ENCODE measurements at places on chromosomes 2 and 18.

- DNase-seq = no peak
These were observed 8.1 kb upstream of the GAREM1 start for GRCh38 chr18:32478807-32479206.

DNA sequence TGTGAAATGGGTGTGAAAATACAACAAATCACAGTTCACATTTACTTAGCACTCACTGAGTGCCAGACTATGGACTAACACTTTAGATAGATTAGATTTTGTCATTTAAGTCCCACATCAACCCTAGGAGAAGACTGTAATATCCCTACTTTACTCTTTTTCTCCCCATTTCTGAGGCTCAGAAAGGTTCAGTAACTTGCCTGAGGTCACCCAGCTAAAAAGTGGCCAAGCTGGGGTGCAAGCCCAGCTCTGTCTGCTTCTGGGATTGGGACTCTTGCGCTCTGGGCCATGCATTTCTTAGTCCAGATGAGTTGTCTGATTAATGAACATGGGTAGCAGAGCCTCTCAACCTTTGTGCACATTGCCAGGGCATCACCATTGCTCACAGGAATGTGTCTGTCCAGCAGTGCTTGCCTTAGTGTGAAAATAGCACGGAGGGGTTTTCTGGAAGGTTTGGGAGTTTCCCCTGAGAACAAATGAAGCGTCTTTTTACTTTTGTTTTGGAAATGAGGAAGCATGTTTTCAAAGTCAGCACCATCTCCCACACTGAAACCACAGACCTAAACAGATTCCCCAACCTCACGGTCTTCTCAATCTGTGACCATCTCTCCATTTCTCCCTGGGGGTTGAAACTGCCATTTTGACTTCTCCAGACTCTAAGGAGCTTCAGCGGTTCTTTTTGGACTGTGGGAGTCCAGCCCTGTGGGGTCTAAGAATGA is 31.9 kb downstream of the NRP2 start:
- DNase-seq = no peak

DNA sequence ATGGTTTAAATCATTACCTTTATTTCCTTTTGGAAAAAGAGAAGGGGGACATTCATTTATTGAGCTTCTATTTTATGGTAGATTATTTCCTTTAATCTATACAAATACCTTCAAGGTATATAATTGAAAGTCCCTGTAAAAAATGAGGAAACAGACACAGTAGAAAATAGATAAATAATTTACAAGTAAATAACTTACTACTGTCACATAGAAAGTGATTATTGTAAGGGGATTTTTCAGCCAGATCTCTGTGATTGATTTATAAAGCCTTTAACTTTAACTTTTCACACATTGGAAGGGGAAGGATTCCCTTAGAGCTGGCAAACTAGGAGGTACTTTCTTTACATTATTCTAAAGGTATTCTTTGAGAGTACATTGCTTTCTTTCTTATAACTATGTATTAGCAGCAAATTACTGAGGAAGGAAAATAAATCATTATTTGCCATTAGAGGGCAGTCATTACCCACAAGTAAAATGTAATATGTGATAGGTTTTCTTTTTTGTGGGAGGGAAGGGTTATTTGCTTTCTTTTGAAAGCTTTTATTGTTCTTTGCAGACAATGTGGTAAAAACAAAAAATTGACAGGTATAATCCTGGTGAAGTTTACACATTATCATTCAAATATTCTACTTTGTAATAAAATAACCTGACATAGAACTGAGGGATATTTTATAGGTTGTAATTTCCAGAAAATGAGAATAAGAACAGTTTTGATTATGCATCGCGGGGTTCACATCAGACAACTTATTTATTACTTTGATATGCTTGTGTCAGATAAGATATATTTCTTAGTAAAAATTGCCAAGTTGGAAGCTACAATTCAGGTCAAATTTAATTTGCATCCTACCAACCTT is 24.8 kb upstream of the RPE start:
- no peak for DNase-seq

GRCh38 chr2:177909962-177910361 is 162.6 kb downstream of the PDE11A start:
- DNase-seq = no peak

GRCh38 chr2:139403948-139404347 is 623.8 kb upstream of the NXPH2 start:
- DNase-seq = no peak

DNA sequence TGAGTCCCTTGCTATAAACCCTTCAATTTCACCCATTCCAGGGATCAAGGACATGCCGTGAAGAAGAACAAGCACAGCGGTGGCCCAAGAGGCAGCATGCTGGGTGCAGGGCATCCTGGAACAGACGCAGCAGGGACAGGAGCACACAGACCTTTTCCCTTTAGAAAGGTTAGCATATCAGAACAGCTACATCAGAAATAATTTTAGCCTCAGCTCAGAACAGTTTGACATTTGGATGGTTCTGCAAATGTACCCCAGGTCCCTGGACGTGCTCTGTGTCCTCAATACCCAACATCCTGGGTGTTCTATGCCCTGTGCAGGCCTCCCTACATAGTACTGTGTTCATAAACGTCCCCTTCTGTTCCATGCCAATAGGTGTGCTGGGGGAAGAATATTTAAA is 80.4 kb downstream of the MYOM1 start:
- DNase-seq = no peak

GRCh38 chr2:160916300-160916699 is 243.9 kb upstream of the TANK start:
- no peak for DNase-seq

GRCh38 chr2:39679805-39680204 is 14.1 kb downstream of the TMEM178A start:
- no peak for DNase-seq

DNA sequence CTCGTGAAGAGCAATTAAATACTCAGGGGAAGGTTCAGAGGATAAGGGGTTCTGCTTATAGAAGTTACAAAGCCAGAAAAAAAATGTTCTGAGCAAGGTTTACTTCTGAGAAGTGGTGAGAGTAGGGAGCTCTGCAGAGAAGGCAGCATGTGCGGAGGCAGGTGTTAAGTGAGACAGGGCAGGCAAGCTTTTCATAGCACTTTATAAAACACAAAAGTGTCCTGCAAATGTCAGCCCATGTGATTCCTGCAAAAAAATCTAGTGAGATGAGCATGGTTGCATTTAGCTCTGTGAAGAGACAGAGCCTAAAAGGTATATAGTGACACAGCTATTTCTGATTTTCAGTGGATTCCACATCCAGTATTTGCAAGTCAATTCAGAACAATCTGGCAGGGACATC is 223.8 kb upstream of the SYT4 start:
- no peak for DNase-seq

DNA sequence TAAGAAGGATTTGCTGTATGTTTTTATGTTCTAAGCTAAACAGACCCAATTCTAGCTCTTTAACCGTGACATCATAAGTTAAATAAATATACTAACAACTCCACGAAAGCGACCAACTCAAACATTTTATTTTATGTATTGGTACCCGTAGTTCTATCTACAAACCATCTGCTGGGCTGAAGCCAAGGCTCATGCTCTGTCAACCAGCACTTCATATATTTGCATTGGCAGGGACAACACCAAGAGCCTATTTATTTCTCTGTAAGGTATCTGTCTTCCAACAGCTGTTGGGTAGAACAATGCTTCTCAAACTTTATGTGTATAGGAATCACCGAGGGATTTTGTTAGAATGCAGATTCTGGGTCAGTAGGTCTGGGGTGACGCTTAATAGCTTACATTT is 64.5 kb downstream of the PID1 start:
- no peak for DNase-seq

DNA sequence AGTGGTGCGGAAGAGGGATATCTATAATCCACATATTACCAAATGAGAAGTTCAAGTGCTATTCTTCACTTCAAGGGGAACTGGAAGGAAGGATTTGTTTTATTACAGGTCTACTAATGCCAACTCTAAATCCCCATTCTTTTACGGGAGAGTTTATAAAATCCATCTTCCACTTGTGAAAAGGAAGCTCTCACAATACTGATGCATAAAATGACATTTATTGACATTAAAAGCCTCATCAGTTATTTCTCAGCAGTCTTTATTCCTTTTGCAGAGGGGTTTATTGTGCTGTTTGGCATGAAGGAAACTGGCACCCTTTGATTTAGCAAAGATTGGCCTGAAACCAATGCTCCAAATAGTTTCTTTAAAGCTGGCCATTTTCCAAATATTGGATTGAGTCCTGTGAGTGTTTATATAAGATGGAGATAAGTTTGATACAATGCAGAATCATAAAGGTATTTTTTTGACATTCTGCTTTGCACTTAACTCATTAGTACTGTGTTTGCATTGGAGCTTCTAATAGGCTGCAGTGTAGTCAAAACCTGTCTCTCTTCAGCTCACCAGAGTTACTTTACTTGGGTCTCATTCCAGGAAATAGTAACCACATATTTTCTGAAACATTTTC is 26.6 kb downstream of the LRP1B start:
- no peak for DNase-seq

- no peak for DNase-seq
These were observed 19.5 kb downstream of the SLC25A52 start for GRCh38 chr18:31741097-31741735.

DNA sequence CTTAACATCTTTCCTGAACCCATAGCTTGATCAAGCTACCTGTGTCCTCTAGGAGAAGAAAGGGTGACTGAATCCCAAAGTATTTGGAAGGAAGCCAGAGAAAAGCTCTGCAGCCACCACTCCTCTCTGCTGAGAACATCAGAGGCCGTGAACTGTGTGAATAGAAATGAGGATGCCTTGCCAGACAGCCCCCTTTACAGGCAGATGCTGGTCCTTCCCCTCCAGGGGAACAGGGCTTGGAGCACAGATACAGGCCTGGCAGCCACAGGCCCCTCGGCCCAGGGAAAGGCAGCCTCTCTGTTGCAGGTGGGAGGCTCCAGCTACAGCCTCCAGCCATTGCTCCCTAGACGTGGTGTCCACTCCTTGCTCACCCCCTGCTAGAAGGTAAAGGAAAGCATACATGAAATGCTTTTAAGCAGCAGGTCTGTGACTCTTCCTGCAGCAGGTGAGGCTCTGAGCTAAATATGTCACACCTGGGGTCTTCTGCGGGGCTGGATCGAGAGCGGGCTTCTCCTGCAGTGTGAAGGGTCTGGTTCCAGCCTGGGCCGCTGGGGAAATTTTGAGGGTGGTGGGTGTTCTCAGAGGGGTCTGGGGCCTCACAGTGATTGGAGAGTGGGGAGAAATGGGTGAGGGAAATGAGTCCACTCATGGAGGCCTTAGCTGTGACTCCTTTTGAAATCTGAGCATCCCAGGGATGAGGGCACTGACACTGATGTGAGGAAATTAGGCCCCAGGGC is 234.0 kb downstream of the KLHL29 start:
- no peak for DNase-seq

GRCh38 chr2:162746310-162746709 is 92.3 kb downstream of the KCNH7 start:
- no peak for DNase-seq

DNA sequence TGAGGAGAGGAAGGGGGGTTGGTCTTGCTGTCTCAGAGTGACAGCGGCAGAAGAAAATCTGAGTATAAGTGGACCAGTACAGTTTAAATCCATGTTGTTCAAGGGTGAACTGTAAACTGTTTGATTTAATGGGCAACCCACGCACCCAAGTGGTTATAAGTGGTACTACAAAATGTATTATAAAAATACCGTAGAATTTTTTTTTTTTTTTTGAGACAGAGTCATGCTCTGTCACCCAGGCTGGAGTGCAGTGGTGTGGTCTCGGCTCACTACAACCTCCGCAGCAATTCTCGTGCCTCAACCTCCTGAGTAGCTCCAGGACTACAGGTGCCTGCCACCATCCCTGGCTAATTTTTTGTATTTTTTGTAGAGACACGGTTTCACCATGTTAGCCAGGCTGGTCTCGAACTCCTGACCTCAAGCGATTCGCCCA is 2.1 kb upstream of the CHCHD5 start:
- no peak for DNase-seq

- DNase-seq = no peak
These were observed 126.1 kb downstream of the TCF4 start for GRCh38 chr18:55461848-55462247.
